MCF 10A (cell line): ENCODE measurements at places on chromosomes 12 and 14. TPM values are rescaled to one million over a fixed set of nuclear protein-coding genes. Genes with fewer than 3 reads are reported as not detected.

The TAS2R42 gene
- total RNA-seq = not detected in 2 replicates

The CNTN1 gene
- not detected in 2 replicates for total RNA-seq

The NOS1 gene
- total RNA-seq = not detected in 2 replicates

The KRT79 gene
- total RNA-seq = not detected in 2 replicates

The CHGA gene
- total RNA-seq = 0.35 TPM in 1 of 2 replicates, not detected in the other

The NUAK1 gene
- total RNA-seq = 2.6 and 3.4 TPM in 2 replicates

The OR6C2 gene
- total RNA-seq = not detected in 2 replicates

The DNAJC22 gene
- total RNA-seq = 0.25 and 0.33 TPM in 2 replicates

The GLRX5 gene
- 32.2 and 39.8 TPM in 2 replicates for total RNA-seq

The RPAP3 gene
- total RNA-seq = 16.2 and 22.5 TPM in 2 replicates

The MYF5 gene
- total RNA-seq = not detected in 2 replicates

The TIMELESS gene
- total RNA-seq = 10.1 and 14.0 TPM in 2 replicates

The CACNA2D4 gene
- not detected in 2 replicates for total RNA-seq

The CACNA1C gene
- total RNA-seq = not detected in 2 replicates

The BICDL1 gene
- 18.4 and 20.7 TPM in 2 replicates for total RNA-seq

The ANKS1B gene
- total RNA-seq = 17.7 and 18.8 TPM in 2 replicates
